Stimulated activated CD8-positive, alpha-beta memory T cell treated with anti-CD3 and anti-CD28 coated beads, Interleukin-15, amount 100 ng/mL, for 24 hours (primary cell): ENCODE measurements at places on chromosomes 2 and 18.

- DNase-seq = no peak
These were observed 242.5 kb downstream of the ZNF521 start for GRCh38 chr18:25109484-25109883.

DNA sequence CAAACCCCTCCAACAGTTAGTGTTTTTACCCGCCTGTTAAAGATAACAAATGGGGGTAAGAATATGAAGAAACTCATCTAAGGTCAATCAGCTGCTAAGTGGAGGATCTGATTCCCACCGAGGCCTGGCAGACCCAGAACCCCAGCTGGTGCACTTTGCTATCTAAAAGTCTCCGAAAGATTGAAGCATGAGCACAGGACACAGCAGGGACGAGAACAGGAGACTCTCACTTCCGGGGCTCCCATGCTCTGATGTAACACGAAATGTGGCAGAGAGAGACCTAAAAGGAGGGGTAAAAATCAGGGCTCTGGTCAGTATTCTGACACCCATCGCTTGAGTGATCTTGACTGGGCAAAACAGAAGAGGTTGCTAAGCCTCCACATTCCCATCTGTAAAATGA lies 119.7 kb downstream of the PDCL3 start:
- DNase-seq = no peak

- DNase-seq = no peak
These were observed 27.1 kb downstream of the ZNF532 start for GRCh38 chr18:58891776-58892175.

- no peak for DNase-seq
These were observed 214.3 kb upstream of the APCDD1 start for GRCh38 chr18:10239991-10240634.

- no peak for DNase-seq
These were observed 35.6 kb upstream of the RNF149 start for GRCh38 chr2:101344137-101344536.
